ENCODE measurements at places on chromosomes 12 and 14.
A peak's percentile ranks its signal among the peaks of the same experiment; 100 is the strongest.

- DNase-seq: no peak
Observed at GRCh38 chr12:76464631-76465166, 94.9 kb downstream of the OSBPL8 start.

DNA sequence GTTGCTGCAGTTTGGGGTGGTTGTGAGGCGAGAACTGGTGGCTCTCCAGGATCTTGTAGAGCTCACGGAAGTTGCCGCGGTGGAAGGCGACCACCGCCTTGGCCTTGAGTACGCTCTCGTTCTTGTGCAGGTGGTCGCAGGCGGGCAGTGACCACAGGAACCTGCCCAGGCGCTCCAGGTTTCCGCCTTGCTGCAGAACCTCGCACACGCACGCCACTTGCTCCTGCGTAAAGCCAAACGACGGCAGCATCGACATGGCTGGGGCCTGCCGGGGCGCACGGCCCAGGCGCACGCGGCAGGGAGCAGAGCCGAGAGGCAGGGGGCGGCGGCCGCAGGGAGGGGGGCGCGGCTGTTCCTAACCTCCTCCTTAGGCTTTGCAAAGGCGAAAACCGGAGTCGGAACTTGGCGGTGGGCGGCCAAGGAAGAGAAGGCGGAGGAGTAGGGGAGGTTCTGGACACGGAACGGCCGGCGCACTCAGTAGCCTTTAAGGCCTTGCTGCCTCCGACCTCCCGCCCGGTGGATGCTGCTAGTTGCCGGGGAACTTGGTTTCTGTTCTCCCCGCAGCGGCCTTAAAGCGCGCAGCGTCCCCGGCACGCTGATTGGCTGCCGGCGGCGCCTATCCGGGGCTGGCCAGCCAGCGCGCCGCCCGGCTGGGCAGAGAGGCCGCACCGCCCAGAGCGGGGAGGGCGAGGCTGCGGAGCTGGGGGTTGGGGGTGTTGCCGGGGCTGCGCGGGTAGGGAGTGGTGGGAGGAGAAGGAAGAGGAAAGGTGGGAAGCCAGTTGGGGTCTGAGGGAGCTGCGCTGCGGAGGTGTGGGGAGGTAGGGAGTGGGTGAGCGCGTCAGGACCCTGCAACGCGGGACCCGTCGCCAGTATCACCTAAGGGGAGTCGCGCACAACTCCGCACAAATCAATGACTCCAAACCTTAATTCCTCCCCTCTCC is at the start of gene SIX1:
Gene SIX1, minus strand, starts transcription at position 544 of the 941 bp plus-strand sequence. Its CDS starts 288 bp downstream, at position 256.
- DNase-seq: peak; percentile 32

GRCh38 chr14:101182476-101182875 is 279.0 kb upstream of the RTL1 start:
- DNase-seq: no peak

- no peak for DNase-seq
Observed at GRCh38 chr14:91931478-91932088, 15.9 kb downstream of the FBLN5 start.

- DNase-seq: no peak
Observed at GRCh38 chr12:26318661-26319068, 123.3 kb downstream of the SSPN start.

DNA sequence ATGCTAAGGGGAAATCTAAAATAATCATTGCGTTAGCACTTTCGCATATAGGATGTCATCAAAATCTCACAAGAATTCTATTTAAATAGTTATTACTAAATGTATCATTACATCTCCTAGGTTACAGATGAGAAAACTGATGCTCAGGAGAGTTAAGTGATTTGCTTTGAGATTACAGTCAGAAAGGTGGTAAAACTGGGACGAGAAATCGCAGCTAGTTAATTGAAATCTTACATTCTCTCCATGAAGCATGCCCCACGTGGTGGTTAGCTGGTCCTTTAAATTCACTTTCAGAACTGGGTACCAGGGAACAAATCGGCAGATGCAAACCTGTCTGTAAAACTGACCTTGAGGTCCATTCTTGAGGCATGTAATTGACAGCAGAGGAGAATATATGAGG is 71.8 kb upstream of the PLEKHG7 start:
- DNase-seq: no peak

- DNase-seq: peak; percentile 54
Observed at GRCh38 chr12:108457006-108457733, 57.9 kb upstream of the FICD start.

- no peak for DNase-seq
Observed at GRCh38 chr12:64273527-64274403, 51.7 kb upstream of the KICS2 start.

DNA sequence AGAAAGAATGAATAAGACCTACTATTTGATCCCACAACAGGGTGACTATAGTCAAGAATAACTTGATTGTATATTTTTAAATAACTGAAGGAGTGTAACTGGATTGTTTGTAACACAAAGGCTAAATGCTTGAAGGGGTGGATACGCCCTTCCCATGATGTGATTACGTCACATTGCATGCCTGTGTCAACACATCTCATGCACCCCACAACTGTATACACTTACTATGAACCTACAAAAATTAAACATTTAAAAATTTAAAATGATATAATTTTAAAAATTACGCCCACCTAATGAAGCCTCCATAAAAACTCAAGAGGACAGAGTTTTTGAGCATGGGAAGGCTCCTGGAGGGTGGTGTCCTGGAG is 94.5 kb downstream of the SCARB1 start:
- no peak for DNase-seq

DNA sequence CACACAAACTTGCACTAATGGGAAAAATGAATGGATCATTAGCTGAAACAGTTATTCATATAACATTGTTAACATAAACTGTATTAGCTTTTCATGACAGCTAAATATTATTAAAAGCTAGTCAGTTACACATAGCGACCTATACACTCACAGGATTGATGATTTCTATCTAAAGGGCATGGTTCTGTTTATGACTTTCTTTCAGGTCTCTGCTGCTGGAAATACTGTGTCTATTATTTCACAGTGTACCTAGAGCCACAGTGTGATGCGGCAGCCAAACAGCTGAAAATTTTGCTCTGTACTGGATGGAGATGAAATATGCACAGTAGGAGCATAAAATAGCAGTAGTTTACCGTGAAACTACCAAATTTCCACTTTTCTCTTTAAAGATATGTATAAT is 341.1 kb downstream of the FSCB start:
- no peak for DNase-seq

DNA sequence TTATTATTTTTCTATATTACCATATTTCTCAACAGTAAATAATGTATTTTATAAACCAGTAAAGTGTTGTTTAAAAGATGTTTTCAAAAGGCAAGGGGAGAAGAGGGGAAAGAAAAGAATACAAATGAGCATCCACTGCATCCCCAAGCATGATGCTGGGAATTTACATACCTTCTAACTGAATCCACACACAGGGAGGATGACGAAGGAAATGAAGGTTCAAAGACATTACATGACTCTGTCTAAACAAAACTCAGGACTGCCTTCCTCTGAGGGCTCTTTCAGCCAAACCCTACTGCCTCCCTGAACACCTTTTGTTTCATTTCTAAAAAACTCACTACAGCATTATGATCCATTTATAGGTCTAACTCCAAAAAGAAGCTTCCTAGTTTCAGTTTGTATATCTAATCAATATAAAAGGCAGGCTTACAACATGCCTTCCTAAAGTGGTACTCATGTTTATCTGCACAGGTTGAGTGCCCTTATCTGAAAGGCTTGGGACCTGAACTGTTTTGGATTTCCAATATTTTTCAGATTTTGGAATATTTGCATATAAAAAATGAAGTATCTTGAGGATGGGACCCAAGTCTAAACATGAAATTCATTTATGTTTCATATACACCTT is 30.3 kb downstream of the DICER1 start:
- no peak for DNase-seq

- no peak for DNase-seq
Observed at GRCh38 chr12:123132951-123133619, 17.8 kb downstream of the PITPNM2 start.

DNA sequence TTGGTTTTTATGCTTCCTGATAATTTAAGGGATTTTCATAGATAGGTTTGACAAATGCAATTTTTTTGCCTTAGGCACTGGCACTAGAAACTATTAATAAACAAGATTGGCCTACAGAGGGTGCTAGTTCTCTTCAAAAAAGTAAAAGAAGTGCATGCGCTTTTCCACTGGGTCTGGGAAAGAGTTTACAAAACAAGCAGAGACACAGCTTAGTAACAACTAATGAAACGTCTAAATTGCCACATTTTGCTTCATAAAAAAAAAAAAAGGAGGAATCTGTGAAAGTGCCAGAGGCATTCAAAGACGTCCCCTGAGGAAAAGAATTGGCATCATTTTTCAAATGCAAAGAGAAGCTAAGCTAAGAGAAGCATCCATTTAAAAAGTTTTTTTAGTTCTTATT is 58.3 kb upstream of the EEA1 start:
- peak; percentile 84 for DNase-seq

DNA sequence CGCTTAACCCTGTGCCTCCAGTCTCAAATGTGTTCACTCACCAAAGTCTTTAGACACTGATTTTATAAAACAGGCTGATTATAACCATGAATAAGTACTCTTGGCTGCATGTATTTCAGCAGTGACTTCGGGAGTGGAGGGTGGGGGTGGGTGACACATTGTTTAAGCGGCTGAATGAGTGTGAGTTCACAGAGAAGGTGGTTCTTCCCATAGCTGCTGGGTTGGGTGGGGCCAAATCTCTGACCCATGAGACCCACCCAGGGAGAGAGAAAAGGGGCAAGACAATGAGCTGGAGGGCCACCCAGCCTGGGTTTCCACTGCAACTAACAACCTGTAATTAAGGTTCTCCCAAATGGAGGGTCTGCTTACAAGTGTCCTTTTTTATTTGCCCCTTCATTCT is 96.4 kb downstream of the SYNE3 start:
- no peak for DNase-seq

- DNase-seq: peak; percentile 89
Observed at GRCh38 chr14:103057372-103058163, at the start of gene CDC42BPB. Gene CDC42BPB (minus strand): TSS chr14:103057549. CDS start chr14:103057173, 376 bp downstream.

GRCh38 chr14:68282479-68283377 is 463.1 kb downstream of the RAD51B start:
- no peak for DNase-seq

DNA sequence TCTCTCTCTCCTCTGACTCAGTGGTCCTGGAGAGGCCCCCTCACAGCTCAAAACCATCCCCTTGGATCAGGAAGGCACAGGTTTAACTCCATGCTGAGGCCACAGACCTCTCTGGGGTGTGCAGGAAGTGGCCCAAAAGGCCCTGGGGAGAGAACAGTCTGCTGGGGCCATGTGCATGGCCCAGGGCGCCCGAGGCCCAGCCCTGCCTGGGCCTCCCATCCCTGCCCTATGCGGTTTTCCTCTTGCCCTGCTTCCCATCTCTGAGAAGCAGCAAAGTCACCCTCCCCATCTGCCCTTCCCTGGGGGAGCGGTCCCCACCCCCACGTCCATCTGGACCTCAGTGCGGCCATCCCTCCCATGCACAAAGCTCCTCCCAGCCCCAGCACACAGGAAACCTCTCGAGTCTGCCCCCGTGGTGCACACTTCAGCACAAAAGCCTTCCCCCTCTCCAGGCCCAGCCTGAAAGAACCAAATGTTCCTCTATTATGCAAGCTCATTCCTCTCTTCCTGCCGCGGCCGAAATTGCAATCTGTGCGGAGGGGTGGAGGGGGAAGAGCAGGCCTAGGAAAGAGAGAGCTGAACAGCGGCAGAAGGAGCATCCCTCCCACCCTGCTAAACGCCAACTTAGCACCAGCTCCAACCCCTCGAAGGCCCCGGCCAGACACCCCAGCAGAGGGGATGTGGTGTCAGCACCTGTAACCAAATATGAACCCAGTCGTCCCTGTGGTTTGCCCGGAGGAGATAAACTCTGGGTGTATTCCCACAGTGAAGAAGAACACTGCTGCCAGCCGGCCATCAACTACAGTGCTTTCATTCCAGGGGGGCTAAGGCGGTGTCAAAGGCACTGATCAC is 108.5 kb downstream of the SCARB1 start:
- peak; percentile 92 for DNase-seq

GRCh38 chr14:68573722-68574121 is 219.1 kb downstream of the ZFP36L1 start:
- no peak for DNase-seq

DNA sequence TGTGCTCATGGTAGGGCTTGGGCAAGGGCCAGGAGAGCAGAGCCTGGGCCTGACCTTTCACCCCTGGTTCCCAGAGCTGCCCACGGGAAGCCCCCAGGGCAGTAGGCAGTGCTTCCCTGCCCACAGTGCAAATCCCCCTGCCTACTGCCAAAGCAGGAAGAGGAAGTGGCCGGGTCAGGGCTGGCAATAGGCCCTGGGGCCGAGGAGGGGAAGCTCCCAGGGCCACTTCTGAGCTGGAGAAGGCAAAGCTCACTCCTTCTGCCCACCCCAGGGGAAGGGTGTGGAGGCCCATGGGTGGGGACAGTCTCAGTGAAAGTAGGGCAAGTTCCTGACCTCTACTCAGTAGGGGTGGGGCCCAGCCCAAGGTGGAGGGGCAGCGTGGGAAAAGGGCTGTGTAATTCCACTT is 5.4 kb upstream of the NR4A1 start:
- DNase-seq: no peak

GRCh38 chr12:65199604-65200003 is 30.2 kb downstream of the LEMD3 start:
- DNase-seq: no peak

DNA sequence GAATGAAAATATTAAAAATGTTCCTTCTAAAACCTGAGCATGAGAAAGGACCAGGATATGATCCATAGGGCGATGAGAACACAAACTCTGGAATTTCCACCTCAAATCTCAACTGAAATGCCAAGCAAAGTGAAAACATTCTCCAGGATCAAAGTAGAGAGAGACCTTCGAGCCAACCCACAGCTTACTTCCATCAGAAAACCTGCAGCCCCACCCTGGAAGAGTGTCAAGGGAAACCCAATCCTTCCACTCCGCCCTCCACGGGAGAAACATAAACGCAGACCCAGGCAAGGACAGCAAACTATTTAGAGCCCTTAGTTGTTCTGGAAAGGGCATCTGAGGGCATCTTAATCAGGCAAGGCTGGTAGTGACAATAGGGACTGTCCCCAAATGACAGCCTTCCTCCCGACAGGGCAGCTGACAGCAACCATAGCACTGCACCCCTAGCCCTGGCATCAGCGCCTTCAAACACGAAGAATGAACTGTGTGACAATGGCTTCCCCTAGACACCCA is 21.8 kb downstream of the SLC15A4 start:
- no peak for DNase-seq

DNA sequence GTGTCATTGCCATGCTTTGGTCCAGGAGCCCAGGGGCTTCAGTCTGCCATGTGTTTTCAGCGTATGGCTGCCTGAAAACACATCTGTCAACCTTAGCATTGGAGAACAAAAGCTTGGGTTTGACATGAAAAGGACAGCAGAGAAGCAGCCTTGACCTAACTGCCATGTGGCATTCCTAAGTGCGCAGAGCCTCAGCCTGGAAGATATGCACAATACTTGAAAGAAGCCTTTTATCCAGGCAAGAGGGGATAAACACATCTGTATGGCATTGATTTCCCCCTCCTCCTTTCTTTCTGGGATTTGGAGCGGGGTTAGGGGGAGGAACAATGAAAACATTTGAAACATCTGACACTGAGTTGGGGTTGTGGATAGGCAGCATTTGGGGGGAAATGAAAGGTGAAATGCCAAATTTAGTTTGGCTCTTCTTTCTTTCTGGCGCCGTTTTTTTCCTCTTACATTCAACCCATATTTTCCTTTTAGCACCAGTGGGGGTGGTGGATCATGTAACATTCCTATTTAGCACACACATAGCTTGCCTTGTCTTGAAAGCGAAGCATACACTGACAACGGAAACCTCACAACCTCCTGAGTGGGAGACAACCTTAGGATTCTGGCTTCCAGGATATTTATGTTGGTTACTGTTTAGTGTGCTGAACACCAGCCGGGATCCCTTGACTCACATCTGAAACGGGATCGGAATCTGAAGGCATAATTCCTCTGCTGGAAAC is 177.0 kb downstream of the C12orf75 start:
- no peak for DNase-seq

GRCh38 chr12:93741659-93742109 is 64.5 kb downstream of the CRADD start:
- DNase-seq: no peak
